ENCODE measurements at places on chromosomes 7 and 10.

GRCh38 chr10:124732931-124733570 lies 11.1 kb downstream of the FAM53B start:
- no peak for DNase-seq

- no peak for DNase-seq
Observed at GRCh38 chr7:71264005-71264404, 132.1 kb downstream of the GALNT17 start.

GRCh38 chr7:13987395-13987794 lies 2.1 kb downstream of the ETV1 start:
- DNase-seq, result no peak

- DNase-seq, result no peak
Observed at GRCh38 chr7:82838314-82838713, 324.4 kb downstream of the PCLO start.

GRCh38 chr10:124249812-124250432 lies 156.5 kb upstream of the CHST15 start:
- no peak for DNase-seq

DNA sequence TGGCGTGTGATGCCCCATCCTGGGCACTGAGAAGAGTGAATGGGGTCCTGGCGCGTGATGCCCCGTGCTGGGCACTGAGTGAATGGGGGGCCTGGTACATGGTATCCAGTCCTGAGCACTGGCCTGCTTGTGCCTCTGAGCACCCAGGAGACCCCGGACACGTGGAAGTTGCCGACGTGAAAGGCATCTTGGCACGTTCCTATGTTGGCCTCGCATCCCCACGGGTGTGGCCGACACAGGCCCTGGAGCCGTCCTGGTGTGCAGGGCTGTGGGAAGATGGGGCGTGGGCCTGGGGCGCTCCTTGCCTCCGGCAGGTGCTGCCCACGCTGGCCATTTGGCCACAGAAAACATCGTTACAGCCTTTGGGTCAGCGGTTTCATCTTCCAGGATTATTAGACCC lies 35.5 kb downstream of the CFAP46 start:
- DNase-seq, result no peak

- DNase-seq, result no peak
Observed at GRCh38 chr7:12759151-12759550, 71.7 kb downstream of the ARL4A start.

DNA sequence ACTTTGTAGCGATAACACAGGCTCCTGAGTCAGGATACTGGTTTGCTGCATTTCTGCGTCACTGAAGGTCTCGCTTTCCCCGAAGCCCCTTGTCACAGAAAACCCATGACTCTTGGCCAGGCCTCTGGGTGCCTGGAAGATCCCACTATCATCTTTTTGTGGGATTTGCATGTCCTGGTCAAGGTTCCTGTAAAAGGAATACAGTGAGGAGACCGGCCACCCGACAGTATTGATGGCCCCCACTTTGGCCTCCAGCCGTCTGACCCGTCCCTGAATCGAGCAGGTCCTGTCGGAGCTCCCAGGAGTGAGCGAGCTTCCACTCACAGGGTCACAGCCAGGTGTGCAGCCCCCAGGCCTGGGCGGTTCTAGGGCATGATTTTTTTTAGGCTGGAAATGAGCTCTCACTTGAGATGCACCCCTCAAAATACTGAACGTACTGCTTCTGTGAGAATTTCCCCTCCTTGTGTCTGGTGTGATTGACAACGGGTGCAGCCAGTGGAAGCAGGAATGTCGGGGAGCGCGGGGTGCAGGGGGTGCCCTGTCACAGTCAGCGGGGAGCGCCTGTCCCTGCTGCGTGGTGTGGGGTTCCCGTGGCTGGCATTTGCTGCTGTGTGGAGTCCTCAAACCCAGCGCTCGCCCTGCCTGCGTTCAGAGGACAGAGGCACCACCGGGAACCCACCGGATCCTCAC lies 75.8 kb downstream of the DNAJB6 start:
- DNase-seq, result no peak

GRCh38 chr7:151141311-151141854 lies 26.1 kb downstream of the GBX1 start:
- no peak for DNase-seq

DNA sequence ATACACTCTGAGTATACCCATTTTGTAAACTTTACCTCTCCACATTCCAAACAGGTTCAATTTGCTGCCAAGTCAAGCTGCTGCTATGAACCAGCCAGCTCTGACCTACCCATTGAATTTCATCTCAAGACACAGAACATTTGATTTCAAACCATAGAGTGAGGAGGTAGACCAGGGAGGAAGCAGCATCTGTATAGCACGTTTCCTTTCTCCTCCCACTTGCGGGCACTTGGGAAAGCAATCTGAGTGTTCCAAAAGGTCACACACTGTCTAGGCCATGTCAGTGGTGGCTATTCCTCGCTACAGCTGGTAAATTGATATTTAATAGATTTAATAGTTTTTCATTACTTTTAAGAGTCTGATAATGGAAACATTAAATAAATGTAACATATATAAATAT lies 147.8 kb upstream of the EEPD1 start:
- DNase-seq, result no peak

GRCh38 chr7:27147199-27148030 lies at the start of gene HOXA6:
TSS of gene HOXA6 (minus strand) at chr7:27147774. CDS start at chr7:27147749, 25 bp downstream.
- no peak for DNase-seq

GRCh38 chr7:36690514-36691187 lies 33.6 kb downstream of the AOAH start:
- no peak for DNase-seq

GRCh38 chr7:50495746-50496145 lies 45.6 kb upstream of the FIGNL1 start:
- no peak for DNase-seq

DNA sequence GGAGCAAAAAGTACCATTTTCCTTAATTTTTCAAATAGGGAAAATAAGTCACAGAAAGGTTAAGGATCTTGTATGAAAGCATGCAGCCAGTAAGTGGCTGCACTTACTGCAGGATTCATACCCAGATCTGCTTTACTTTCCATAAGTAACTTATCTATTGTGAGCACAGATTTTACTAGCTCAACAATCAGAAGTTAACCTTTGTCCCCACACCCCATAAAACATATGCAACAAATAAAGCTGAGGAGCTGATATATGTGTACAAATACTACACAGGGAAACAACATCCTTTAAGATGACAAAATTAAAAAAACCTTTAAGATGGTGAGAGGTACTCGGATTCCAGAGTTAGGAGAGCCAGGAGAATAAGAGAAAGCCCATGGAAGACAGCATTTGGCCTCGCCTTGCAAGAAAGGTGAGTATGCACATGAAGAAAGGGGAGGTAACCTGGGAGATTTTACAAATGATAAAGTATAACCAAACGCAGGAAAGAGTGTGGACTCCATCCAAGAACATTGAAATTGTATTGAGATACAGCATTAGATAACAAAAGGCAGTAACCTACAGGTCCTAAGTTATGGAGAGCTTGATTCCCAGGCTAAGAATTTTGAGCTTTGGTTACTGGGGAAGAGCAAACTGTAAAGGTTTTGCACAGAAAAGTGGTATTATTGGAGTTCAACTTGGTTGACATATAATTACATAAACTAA lies 87.1 kb downstream of the ITGB8 start:
- DNase-seq, result no peak

DNA sequence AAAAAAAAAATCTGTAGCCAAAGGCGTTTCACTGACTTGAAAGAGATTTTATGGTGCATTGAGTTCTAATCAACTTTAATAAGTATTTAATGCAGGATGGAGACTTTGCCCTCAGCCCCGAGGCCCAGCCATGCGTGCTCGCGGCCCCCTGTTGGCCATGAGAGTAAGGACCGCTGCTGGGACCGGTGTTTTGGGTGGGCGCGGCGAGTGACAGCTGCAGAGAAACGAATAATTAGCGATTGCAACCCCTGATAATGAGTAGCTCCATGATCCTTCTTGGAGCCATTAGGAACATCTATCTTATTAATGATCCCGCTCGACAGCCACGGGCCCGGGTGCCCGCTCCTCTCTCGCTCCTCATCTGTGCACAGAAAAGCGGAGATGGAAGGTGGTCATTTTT lies 347.4 kb downstream of the RPS24 start:
- DNase-seq, result no peak

GRCh38 chr7:157388301-157388700 lies 51.5 kb downstream of the DNAJB6 start:
- no peak for DNase-seq

Data from NCI-H1092 (cell line).